AG08395 (cell line): ENCODE measurements at places on chromosomes 4 and X.

DNA sequence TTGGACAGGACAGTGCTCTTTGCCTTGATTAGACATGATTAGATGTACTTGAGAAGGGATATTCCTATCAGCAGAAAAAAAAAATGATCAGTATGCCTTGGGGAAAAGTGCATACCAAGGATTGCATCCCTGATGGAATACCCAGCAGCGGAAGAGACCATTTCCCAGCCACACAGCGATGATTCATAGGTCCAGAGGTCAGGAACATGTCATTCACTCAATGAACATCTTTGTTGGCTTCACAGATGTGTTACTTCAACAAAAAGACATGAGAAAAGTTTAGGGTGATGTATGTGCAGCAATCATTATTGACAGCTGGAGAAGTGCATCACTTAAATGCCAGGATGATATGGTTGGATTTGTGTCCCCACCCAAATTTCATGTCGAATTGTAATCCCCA is 293.5 kb downstream of the ZNF674 start:
- peak; percentile 17 for DNase-seq

DNA sequence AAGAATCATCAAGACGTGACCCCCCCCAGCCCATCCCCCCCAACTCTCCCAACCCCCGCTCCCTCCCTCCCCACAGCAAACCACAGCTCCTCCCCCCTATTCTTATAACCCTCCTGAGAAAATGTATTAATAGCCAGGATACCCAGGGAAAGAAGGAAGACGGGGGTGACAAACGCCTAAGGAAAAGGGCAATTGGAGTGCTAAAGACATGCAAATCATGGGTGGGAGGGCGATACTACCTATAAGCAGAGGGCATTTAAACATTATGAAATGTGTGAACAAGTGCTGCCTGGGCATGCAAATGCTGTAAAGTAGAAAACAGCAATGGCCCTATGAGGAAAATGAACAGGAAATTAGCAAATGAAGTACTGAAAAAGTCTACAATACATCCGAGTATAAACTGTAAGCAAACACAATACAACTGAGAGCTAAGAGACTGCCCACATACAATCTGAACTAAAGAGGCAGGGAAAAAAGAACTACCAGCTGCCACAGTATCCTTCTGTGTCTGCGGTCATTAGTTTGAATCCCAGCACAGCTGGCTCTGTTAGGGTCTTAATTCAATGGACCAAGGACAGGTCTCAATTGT is 2.4 kb downstream of the CXXC4 start:
- no peak for DNase-seq

GRCh38 chr4:156192033-156192432 is 238.4 kb upstream of the CTSO start:
- DNase-seq: no peak

DNA sequence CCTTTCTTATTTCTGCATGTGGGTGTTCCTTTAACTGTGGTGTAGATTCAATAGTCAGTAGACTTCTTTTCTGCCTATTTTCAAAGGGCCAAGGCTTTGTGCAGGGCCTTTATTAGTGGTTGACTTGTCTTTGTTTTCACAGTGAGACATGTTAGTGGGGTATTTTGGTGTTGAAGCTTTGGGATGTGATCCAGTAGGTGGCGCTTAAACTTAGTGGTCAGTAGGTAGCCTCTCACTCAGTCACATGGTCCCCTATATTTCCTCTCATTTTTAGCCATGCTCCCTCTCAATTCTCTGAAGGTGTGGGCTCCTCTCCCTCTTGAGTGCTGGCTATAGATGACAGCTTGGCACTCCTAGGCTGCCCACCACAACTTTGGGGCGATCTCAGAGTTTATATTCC is 23.4 kb upstream of the SLC10A7 start:
- peak; percentile 58 for DNase-seq

DNA sequence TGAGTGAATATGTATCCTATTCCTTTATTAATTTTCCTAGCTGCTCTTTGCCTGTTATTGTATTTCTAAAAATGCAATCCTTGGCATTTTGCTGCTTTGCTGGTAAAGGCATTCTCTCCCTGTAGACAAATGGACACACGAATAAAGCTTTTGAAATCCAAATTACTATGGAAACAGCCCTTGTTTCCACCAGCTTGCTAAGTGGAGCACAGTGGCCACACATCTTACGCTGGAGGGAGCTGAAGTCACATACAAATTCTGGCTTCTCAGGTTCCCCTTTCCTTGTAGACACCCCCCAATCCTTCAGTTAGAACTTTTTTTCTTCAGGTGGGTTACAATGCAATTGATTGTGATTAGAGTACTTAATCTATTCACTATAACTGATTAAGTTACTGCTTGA is 66.2 kb downstream of the AGA start:
- DNase-seq: no peak

GRCh38 chr4:185536411-185536709 is 1.1 kb upstream of the PDLIM3 start:
- DNase-seq: no peak

DNA sequence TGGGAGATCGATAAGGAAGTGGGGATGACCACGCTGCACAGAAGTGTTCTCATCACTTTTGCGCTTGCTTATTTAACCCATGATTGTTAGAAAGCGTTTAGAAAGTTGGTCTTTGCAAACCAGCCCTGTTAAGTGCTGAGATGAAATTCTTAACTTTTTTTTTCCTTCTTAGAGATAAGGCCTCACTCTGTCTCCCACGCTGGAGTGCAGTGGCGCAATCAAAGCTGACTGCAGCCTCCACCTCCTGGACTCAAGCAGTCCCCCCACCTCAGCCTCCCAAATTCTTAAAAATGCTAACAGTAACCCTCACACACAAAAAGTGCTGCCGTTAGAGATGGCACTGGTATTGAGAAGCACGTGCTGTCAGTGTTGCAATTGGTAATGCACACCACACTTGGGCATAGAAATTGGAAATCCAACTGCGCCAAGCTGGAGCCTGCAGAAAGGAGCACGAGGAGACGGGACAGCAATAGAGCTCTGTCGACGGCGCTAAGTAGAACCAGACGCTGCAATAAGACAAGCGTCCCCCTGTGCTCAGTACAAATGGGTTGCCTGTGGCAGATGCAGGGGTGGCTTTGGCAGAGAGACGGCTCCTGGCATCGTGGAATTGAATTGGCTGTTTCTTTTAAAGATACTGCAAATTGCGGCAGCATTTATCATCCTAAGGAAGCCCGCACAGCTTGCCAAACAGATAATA is 113.4 kb downstream of the TBL1X start:
- no peak for DNase-seq

GRCh38 chr4:10656988-10657387 is 27.6 kb downstream of the CLNK start:
- DNase-seq: no peak

DNA sequence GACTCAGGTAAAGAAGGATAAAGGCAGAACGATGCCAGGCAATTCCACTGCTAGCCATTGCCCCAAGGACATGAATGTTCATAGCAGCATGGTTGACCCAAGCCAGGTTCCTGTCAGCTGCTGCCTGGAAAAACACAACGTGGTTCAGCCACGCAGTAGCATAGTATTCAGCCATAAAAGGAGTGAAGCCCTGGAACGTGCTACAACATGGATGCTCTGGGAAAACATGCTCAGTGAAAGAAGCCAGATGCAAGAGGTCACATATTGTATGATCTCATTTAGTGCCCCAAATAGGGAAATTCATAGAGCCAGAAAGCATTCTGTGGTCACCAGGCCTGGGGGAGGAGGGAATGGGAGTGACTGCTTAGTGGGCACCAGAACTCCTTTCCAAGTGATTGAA is 129.8 kb downstream of the GPR143 start:
- no peak for DNase-seq

DNA sequence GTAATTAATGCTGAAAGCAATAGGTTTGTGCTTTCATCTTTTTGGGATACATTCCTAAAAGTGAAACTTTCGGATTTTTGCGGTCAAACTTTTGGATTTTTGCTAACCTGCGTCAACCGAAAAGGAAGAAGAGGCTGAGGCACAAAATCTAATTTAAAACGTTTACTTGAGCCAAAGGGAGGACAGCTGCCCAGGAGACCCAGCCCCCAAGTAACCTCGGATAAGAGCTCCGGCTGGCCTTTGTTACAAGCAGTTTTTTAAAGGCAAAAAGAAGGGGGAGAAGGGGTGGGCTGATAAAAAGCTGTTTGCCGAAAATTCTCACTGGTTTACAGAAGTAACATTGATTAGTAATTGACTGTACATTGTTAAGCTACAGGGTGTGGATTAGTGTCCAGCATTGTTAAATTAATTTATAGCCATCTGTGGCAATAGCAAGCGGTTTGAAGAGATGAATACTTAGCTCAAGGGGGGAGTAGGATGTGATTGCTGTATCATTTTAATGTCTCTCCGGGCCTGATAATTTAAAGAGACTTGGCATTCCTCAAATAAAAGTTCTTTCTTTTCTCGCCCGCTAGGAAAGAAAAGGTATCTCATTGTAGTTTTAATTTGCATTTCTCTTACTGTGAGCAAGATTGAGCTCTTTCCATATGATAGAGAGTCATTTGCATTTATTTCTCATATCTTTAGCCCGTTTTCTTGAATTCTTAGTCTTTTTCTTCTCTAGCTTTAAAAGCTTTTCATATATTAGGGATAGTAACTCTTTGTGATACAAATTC is 59.1 kb upstream of the USP9X start:
- no peak for DNase-seq

GRCh38 chr4:105351861-105352260 is 122.0 kb downstream of the PPA2 start:
- no peak for DNase-seq

- DNase-seq: peak; percentile 11
These were observed 169.8 kb upstream of the JADE1 start for GRCh38 chr4:128639541-128640270.

- DNase-seq: no peak
These were observed 373.7 kb downstream of the AR start for GRCh38 chrX:67917421-67918010.

- DNase-seq: peak; percentile 25
These were observed 191.7 kb downstream of the PTTG2 start for GRCh38 chr4:38151873-38152272.

DNA sequence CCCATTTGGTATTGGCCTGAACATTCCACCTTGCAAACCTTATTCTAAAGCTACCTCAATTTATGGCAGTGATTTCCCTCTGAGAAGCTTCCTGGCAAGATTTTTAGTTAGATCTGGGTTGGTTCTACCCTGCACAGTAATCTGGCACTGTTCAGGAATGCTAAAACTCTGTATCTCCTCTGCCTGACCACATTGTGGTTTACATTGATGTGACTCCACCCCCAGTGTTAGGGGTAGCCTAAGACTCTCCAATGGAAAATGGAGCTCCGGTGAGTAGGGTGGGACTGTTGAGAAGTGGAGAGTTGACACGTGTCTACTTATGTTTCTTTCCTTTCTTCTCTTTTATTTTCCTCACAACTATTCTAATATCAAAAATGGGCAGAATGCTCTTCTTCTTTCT is 45.4 kb downstream of the BMPR1B start:
- DNase-seq: peak; percentile 20

- DNase-seq: peak; percentile 77
These were observed 64.9 kb upstream of the SCOC start for GRCh38 chr4:140308366-140309123.

DNA sequence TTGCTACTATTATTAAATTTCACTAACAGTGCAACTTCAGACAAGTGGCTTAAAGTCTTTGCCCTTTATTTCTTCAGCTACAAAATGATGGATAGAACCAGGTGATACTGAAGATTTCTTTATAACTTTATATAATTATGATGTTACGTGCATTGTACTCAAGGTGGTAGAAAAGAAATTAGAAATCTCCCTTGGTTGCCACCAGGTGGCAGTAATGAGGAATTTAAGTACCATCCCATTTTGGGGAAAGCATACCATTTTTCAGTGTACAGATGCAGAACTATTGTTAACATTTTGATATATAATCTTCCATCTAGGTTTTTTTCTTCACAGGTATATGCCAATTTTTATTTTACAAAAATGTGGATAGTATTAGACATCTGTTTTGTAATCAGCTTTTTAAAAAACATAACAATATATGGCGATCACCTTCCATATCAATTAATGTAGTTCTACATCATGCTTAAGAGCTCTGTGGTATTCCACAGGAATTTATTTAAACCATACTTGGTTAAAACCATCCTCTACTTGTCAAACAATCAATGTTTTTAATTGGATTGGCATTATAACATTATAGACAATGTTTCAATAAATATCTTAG is 37.7 kb upstream of the RAB33B start:
- peak; percentile 33 for DNase-seq

GRCh38 chr4:135353008-135353407 is 1151.4 kb upstream of the PABPC4L start:
- no peak for DNase-seq

- DNase-seq: no peak
These were observed 25.6 kb upstream of the MXD4 start for GRCh38 chr4:2287594-2287915.

DNA sequence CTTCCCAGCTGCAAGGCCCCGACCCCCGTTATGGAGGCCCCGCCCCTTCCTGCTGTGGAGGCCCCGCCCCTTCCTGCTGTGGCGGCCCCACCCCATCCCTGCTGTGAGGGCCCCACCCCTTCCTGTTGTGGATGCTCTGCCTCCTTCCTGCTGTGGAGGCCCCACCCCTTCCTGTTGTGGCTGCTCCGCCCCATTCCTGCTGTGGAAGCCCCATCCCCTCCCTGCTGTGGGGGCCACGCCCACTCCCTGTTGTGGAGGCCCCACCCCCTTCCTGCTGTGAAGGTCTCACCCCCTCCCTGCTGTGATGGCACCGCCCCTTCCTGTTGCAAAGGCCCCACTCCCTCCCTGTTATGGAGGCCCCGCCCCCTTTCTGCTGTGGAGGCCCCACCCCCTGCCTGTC is 104.9 kb upstream of the PSAPL1 start:
- no peak for DNase-seq

GRCh38 chrX:110086162-110086915 is 83.4 kb downstream of the TMEM164 start:
- no peak for DNase-seq

- no peak for DNase-seq
These were observed 302.9 kb upstream of the FTHL17 start for GRCh38 chrX:31374786-31375185.

DNA sequence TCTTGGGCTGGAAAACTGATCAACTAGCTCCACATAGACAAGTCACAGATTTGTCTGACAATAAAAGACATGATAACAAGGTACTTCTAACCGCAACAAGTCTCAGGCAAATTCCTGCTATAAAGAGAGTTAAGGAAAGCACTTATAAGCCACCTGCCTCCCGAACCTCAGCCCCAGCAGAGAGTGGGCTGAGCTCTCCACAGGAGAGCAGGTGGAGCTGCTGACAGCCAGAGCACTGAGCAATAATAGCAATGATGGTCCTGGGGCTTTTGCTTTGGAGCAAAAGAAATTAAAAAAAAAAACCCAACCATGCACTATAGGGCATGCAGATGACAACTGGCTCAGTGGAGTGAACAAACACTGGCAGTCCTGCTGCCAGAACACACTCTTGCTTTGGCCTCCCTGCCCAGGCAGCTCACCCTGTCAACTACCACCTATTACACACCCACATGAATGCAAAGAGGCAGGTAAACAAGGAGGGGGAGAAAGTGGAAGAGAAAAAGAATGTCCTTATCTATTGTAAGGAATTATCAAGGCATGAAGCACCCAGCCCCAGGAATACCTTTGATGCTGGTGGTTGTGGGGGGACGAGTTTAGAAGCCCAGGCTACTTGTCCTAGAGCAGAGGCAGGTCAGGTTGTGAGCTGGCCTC is 135.8 kb upstream of the DGKK start:
- no peak for DNase-seq

- DNase-seq: peak; percentile 39
These were observed 148.2 kb downstream of the RASL11B start for GRCh38 chr4:53010318-53010717.
